ENCODE measurements at places on chromosomes 13 and 19. TPM values are rescaled to one million over a fixed set of nuclear protein-coding genes. Genes with fewer than 3 reads are reported as not detected.

- peaks cover 30% of the 10 kb centered on the region for H3K36me3 ChIP-seq
- H3K4me3 ChIP-seq, result peak overlapping the region; percentile 91
- H3K27ac ChIP-seq, result peak overlapping the region; percentile 84
- peaks cover 15% of the 10 kb centered on the region for H3K4me1 ChIP-seq
- DNase-seq, result peak; percentile 6
Measured at GRCh38 chr13:48304143-48304876, 759 bp downstream of the RB1 start.

GRCh38 chr13:30107521-30108136 is 199.7 kb downstream of the KATNAL1 start:
- H3K4me3 ChIP-seq, result no peak overlapping the region
- H3K27ac ChIP-seq, result peak overlapping the region; percentile 65
- H3K36me3 ChIP-seq, result peaks cover 13% of the 10 kb centered on the region
- peaks cover 42% of the 10 kb centered on the region for H3K4me1 ChIP-seq
- no peak for DNase-seq

Gene DENND1C
- total RNA-seq, result not detected

DNA sequence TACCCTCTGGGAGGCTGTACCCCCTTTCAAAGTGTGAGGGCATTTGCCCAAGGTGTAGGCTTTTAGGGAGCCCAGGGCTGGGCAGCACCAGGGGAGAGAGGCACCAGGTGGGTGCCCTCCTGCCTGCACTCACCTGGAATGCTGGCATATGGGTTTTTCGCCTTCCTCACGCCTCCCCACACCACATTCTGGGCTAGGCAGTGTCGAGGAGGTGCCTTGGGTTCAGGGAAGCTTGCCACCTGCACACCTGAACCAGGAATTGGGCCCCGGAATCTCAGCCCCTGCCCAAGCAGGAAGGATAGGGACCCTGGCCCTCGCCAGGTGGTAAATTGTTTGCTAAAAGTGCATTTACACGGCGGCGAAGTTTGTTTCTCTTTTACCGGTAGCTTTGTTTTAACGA is 5.1 kb upstream of the TSHZ3 start:
- H3K4me1 ChIP-seq, result no peaks in the 10 kb centered on the region
- no peak overlapping the region for H3K27ac ChIP-seq
- no peaks in the 10 kb centered on the region for H3K36me3 ChIP-seq
- H3K27me3 ChIP-seq, result no peaks in the 10 kb centered on the region
- H3K4me3 ChIP-seq, result no peak overlapping the region

Gene APOC1
- total RNA-seq, result 4.7 TPM

GRCh38 chr13:93875547-93875946 is 603.9 kb downstream of the DCT start:
- no peak for DNase-seq
- H3K4me3 ChIP-seq, result no peak overlapping the region
- H3K36me3 ChIP-seq, result no peaks in the 10 kb centered on the region

DNA sequence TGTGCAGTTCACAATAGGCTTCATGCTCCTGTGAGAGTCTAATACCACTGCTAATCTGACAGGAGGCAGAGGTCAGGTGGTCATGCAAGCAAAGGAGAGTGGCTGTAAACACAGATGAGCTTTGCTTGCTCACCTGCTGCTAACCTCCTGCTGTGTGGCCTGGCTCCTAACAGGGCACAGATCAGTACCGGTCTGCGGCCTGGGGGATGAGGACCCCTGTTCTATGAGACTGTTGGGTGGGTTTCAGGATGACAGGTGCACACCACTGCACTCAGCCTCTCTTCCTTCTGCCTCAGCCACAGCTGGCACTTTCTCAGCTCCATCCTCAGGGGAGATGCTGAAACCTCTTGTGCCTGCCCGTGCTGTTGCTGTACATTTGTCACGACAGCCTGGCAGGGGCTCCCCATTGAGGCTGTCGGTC is 9.7 kb downstream of the CLEC4G start:
- no peak for DNase-seq
- H3K36me3 ChIP-seq, result no peaks in the 10 kb centered on the region

DNA sequence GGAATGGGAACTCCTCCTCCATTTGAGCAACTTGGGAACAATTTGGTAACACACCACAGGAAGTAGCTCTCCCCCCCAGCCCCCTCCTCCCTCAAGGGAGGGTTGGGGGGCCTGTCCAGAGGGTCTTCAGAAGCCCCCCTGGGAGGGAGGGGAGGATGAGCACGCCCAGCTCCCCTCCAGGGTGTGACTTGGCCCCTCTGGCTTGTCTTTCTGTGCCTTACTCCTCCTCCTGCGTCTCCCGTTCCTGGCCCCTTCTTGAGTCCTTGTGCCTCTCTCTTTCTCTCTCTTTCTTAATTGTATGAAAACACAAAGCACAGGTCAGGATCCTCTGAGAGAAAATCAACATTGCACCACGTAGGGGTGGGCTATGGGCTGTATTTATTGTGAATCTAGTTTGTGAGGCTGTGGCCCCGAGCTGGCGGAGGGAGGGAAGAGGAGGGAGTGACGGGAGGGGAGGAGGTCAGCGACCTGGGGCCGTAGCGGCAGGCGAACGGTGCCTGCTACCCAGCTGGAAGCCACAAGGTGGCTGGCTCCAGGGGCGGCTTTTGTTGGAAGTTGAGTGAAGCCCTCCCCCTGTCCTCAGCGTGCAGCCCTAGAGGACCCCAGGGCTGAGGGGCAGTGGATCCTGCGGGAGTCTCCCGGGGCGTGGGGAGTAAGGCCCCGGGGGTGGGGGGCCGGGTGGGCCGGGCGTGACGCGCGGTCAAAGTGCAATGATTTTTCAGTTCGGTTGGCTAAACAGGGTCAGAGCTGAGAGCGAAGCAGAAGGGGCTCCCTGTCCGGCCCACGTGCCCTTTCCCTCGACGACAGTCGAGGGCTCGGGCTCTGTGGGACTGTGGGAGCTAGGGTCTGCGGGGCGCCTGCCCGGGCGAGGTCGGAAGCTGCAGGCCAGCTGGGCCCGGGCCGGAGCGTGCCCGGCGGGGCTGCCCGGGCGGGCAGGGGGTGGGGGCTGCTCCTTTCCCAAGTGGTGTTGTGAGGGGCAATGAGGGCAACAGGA is 6.4 kb downstream of the LYL1 start:
- peaks cover 19% of the 10 kb centered on the region for H3K36me3 ChIP-seq
- H3K4me1 ChIP-seq, result no peaks in the 10 kb centered on the region
- H3K27ac ChIP-seq, result peak overlapping the region; percentile 29
- no peak for DNase-seq

GRCh38 chr19:47186446-47187334 is 44.3 kb downstream of the BBC3 start:
- H3K4me1 ChIP-seq, result peaks cover 56% of the 10 kb centered on the region
- DNase-seq, result no peak
- no peak overlapping the region for H3K4me3 ChIP-seq
- H3K36me3 ChIP-seq, result peaks cover 61% of the 10 kb centered on the region

GRCh38 chr19:32680986-32681385 is 5.3 kb downstream of the RGS9BP start:
- peaks cover 3% of the 10 kb centered on the region for H3K36me3 ChIP-seq
- no peak for DNase-seq
- peaks cover 17% of the 10 kb centered on the region for H3K27me3 ChIP-seq

Gene STOML3
- total RNA-seq, result not detected

Gene KLK3
- total RNA-seq, result not detected

DNA sequence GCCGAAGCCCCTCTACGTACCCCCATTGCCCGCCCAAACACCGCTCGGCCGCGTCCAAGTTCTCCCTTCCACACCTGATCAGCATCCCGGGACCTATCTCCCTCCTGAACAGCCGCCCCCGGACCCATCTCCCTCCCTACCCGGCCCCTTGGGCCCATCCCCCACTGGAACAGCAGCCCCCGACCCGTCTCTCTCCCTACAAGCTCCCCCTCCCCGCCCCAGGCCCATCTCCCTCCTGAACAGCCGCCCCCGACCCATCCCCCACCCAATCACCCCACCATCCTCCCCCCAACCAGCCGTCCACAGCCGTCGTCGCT is 610 bp downstream of the ZSCAN1 start:
- DNase-seq, result no peak
- H3K36me3 ChIP-seq, result peaks cover 5% of the 10 kb centered on the region
- H3K4me1 ChIP-seq, result no peaks in the 10 kb centered on the region
- H3K4me3 ChIP-seq, result no peak overlapping the region
- H3K27me3 ChIP-seq, result no peaks in the 10 kb centered on the region
- H3K27ac ChIP-seq, result no peak overlapping the region

Gene PSG2
- not detected for total RNA-seq

DNA sequence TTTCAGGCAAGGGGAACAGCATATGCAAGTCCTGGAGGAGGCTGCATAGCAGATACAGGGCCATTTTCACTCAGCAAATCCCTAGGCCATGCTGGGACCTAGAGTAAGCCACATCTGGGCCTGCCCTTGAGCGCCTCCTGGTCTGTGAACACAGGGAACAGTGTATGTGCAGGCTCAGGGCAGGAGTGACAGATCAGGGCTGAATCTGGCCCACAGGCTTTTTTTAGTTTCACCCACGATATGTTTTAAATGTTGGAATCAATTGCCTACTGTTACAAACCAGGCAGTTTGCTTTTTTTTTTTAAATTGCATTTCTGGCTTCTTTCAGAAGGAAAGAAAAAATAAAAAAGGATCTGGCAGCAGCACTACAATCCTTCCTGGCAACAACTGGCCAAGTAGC is 1.5 kb upstream of the TMEM145 start:
- H3K4me3 ChIP-seq, result peak overlapping the region; percentile 63
- peaks cover 16% of the 10 kb centered on the region for H3K36me3 ChIP-seq
- no peak for DNase-seq

DNA sequence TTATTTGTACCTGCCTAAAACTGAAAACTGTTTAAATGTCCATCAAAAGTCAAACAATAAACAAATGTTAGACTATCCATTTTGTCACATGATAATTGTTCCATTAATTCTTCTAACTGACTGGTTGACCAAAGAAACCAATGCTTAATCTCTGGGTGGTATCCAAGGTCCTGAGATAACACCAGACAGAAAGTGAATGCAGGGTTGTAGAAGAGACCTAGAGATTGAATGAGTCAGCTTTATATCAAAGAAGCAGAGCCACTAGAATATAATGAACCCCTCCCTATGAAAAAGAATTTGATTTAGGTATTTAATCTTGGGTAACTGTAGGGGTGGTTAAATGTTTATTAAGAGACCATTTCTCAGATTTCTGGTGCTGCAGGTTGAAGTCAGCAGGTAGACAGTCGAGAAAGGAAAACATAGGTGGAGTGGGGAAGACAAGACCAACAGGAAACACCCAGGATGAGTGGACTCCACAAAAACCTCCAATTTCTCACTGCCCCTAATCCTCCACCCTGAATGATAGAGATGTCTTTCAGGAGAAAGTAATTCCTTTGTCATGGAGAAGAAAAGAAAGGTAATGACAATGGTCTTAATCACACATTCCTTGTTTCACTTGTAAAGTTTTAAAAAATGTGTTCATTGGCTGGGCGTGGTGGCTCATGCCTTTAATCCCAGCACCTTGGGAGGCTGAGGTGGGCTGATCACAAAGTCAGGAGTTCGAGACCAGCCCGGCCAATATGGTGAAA is 536.4 kb downstream of the IRS2 start:
- H3K36me3 ChIP-seq, result no peaks in the 10 kb centered on the region
- DNase-seq, result no peak
- H3K27me3 ChIP-seq, result no peaks in the 10 kb centered on the region
- H3K4me1 ChIP-seq, result no peaks in the 10 kb centered on the region
- H3K27ac ChIP-seq, result no peak overlapping the region

DNA sequence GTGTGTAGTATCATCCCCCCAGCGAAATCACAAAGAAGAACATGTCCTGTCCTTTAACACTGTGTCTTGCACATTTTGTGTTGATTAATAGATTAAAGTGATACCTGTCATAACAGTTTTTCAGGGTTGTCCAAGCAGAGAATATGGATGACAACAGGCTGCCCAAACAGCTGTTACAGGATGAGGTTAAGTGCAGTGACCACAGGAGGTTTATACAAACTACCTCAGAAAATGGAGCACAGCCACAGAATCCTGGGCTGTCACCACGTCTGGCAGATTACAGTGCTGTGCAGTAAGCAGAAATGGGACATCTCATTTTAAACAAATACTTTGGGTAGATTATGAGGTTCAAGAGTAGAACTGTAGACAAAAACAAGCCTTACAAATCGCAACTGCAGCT is 575.6 kb downstream of the DCT start:
- H3K27me3 ChIP-seq, result no peaks in the 10 kb centered on the region
- H3K4me1 ChIP-seq, result no peaks in the 10 kb centered on the region
- no peak overlapping the region for H3K27ac ChIP-seq
- no peak overlapping the region for H3K4me3 ChIP-seq
- H3K36me3 ChIP-seq, result no peaks in the 10 kb centered on the region

DNA sequence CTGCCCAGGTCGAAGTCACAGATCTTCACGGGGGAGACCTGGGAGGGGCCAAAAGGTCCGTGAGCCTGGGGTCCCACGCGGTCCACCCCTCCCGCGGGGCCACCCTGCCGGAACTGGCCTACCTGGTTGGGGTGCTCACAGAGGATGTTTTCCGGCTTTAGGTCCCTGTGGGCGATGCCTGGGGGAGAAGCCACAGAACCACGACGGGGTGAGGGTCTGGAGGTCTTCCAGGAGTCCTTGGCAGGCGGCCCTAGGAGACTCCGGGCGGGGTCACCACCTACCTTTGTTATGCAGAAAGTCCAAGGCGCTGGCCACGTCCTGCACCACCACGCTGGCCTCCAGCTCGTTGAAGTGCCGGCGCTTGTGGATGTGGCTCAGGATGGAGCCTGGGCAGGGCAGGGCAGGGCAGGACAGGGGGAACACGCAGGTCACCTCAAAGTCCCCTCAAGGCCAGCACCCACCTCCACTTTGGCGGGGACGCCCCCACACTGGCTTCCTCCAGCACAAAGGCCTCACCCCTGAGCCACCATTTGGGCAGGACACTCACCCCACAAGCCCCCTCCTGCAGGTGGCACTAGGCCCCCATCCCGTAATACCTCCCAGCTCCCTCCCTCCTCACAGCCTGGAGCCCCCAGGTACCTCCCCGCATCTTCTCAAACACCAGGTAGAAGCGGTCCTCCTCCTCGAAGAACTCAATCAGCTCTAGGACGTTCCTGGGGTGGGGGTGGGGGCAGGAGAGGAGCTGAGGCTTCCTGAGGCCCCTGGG is 8.4 kb downstream of the MKNK2 start:
- no peaks in the 10 kb centered on the region for H3K4me1 ChIP-seq
- no peak overlapping the region for H3K4me3 ChIP-seq
- no peak for DNase-seq
- peaks cover 53% of the 10 kb centered on the region for H3K36me3 ChIP-seq
- H3K27me3 ChIP-seq, result no peaks in the 10 kb centered on the region

DNA sequence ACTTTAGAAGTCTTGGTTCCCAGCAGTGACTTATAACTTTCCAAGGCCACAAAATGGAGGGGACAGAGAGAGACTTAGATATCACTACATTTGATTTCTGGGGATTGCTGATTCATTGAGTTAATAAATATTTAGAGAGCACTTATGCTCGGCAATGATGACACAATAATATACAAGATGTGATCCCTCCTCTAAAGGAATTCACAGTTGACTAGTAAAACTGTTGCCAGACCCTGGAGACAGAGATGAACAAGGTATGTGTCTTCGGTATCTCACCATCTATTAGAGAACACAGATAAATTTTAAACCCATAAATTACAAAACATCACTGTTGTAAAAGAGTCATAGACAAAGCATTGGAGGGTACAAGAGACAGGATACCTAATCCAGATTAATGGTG is 437.5 kb downstream of the FOXO1 start:
- no peaks in the 10 kb centered on the region for H3K4me1 ChIP-seq
- H3K27ac ChIP-seq, result no peak overlapping the region
- H3K27me3 ChIP-seq, result no peaks in the 10 kb centered on the region
- H3K4me3 ChIP-seq, result no peak overlapping the region
- H3K36me3 ChIP-seq, result no peaks in the 10 kb centered on the region

Gene DCT
- total RNA-seq, result not detected
